Epithelial cell of proximal tubule (primary cell): ENCODE measurements at places on chromosomes 2 and 18. TPM values are rescaled to one million over a fixed set of nuclear protein-coding genes. Genes with fewer than 3 reads are reported as not detected.

GRCh38 chr2:181988154-181988924, 2.7 kb downstream of the PPP1R1C start:
- no peak for DNase-seq

DNA sequence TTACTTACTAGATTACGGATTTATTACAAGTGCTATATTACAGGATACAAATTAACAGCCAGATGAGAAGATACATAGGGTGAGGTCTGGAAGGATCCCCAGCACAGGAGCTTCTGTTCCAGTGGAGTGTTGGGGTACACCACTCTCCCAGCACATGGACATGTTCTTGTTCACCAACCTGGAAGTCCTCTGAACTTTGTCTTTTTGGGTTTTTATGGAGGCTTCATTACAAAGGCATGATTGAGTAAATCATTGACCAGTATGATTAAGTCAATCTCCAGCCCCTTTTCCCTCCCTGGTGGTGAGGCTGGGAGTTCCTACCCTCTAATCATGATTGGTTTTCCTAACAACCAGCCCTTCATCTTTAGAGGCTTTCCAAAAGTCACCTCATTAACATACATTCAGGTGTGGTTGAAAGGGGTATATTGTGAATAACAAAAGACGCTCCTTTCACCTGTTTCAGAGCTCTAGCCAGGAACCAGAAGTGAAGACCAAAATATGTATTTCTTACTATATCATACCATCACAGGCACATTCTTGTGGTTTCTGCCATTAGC, 38.3 kb downstream of the APLF start:
- no peak for DNase-seq

GRCh38 chr2:219893541-219893940, 266.1 kb downstream of the SLC4A3 start:
- DNase-seq = no peak

DNA sequence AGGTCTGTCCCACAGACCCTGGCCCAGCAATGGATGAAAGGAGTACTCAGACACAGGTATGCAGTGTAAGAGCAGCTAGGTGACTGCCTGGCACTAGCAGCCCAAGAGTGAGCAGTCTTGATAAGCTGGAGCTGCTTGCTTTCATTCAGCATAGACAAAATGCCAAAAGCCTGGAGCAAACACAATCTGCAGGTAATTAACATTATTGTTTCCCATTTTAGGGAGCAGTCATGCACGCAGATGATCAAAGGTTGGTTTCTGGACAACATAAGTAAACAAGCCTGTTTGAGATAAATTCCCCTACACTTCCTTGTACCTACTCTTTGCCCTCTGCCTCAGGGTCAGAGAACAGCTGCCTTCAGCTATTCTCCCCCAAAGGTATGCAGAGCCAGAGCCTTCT, 73.7 kb upstream of the MSTN start:
- DNase-seq = no peak

DNA sequence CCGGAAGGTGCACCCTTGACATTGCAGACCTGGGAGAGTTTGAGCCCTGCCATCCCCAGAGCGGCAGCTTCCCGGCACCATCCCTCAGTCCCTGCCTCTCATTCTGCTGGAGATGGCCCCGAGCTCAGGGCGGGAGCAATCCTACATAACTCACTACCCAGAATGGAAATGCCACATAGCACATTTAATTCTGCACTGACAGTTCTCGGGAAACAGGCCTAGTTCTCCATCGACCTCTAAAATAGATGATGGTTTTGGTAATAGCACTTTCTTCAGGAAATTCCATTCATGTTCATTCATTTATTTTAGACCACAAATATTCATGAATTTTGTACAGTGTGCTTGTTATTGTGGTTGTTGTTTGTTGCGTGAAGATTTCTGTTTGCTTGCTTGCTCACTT, 92.9 kb upstream of the SLC14A2 start:
- no peak for DNase-seq

- DNase-seq = no peak
Measured at GRCh38 chr2:1455466-1455865, 42.2 kb downstream of the TPO start.

DNA sequence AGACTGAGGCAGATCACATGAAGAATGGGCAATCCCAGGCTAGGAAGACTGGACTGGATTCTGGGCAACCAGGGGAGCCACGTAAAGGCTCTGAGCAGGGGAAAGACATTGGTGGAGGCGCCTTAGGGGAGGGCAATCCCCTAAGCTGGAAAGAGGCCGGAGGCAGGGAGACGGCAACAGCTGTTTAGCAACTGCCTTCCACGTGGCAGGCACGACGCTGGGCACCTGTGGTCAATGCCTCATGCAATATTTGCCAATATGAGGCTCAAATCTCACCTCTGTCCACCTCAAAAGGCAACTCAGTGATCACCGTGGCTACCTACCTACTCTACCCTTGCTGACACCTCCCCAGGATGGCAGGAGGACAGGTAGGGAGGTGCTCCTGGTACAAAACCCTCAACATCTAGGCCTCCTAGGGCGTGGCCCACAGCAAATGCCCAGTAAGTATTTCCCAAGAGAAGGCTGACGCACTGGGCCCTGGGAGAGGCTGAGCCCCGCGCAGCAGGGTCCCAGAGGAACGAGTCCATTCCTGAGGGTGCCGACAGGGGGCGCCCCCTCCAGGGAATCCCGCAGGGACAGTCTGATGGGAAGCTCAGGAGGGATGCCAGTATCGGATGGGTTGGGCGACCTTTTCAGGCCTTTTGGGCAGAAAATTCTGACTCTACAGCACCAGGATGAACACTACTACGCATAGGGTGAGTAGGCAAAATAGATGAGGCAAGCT, 8.9 kb downstream of the BOLA3 start:
- DNase-seq = no peak

GRCh38 chr2:201790989-201791388, 10.3 kb upstream of the ALS2 start:
- DNase-seq = no peak

DNA sequence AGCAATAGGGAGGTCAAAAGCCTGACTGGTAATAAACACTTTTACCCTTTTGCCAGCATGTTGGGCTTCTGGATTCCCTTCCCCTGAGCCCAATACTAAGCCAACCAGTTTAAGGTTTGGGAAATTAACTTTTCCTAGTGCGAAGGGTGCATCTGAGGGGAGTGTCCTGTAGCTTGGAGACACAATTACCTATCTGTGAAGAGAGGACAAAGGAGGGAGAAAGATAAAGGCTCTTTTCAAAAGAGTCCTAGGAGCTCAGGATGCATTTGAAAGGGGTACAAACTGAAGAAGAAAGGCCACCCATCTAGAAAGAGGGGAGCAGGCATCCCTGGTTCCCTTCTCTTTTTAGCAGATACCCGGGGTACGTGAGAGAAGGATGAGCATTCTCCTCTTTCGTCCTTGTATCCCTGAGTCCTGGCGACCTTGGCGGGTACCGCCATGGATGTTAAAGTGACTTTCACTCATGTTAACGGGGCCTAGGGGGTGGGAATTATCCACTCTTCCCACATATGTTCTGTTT, 25.1 kb downstream of the C18orf54 start:
- DNase-seq = no peak

DNA sequence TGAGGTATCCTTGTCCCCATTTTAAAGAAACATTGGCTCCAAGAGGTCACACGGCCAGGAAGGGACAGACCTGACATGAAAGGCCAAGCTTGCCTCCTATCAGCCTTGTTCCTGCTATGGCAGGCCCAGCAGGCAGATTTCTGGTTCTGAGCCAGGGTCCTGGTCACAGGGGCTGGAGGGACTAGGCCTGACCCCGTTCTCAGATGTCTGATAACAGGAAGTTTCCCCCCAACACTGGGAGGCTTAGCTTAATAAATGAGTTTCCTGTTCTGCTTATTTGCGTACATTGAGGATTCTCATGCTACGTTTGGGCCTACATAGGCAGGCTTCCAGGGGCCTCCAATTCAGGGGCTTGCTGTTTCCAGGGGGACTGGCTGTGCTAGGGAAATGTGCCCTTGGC, 107.8 kb upstream of the LTBP1 start:
- DNase-seq = no peak

DNA sequence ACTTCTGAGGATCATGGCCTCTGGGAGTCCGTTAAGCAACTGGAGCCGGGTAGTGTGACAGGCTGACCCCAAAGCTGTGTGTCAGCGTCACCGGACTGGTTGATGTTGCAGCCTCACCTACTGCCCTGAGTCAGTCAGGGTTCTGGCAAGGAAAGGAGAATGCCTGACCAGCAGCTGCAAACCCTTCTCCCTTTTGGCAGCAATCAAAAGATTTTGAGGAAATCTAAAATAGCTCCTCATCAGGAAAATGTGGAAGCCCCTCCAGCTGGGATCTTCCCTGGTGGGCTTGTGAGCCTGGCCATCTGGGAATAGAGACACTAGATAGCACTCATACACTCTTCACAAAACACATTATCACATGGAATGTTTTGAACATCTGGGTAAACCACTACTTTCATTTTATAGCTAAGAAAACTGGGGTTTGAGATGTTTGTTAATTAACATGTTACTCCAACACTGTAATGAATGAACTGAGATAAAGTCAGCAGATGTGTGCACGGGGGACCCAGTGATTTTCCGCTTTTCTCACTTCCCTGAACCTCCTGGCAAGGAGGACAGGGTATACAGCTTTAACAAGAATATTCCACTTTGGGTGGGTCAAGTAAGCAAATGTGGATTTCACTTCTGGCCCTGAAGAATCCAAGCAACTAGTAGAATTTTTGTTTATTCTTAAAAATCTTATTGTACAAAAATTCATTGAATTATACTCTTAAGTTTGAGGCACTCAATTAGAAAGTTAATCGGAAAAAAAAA, 24.7 kb downstream of the CLUL1 start:
- DNase-seq = no peak

GRCh38 chr18:62852851-62853250, 137.5 kb downstream of the PHLPP1 start:
- no peak for DNase-seq

GRCh38 chr2:56971383-56971974, 787.7 kb downstream of the CCDC85A start:
- no peak for DNase-seq

DNA sequence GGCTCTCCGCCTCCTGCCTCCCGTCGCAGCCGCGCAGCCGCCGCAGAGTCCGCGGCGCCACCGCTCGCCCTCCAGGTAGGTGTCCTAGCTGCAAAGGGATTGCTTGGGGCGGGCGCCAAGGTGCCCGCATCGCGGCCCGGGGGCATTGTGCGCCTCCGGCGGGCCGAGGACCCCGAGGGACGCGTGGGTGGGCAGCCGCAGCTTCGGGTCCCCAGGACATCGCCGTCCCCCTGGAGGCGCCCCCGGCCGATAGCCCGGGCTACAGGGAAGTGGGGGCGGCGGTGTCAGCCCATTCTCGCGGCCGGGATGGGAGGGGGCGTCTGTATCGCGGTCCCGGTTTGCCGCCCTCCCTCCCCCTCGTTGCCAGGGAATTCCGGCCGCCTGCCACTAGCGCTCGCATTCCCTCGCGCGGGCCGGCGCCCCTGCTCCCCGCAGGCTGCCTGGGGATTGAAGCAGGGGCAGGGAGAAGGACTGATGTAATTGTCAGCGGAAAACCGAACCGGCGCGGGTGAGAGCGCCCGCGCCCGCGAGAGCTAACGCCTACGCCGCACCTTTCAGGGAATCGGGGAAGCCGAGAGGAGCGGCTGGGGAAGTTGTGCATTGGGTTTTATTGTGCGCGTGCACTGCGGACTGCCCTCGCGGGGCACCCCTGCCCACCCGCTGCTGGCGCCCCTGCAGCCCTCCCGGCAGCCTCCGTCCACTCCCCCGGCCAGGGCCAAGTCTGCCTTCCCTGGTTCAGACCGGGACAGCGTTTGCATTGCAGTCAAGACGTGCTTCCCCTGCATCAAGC, 483 bp downstream of the OSBPL6 start:
- no peak for DNase-seq

DNA sequence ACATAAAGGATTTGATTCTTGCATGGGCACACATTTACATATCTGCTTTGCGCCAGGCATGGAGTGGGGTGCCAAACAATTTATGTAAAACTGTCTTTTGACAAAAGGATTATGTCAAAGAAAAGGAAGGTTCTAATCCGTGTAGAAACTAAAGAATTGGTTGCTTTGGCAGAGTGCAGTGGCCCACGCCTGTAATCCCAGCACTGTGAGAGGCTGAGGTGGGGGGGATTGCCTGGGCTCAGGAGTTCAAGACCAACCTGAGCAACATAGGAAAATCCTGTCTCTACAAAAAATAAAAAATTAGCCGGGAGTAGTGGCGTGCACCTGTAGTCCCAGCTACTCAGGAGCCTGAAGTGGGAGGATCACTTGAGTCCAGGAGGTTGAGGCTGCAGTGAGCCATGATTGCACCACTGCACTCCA, 1.1 kb upstream of the MTERF4 start:
- no peak for DNase-seq

GRCh38 chr2:99537910-99538485, 48.2 kb upstream of the REV1 start:
- DNase-seq = no peak

DNA sequence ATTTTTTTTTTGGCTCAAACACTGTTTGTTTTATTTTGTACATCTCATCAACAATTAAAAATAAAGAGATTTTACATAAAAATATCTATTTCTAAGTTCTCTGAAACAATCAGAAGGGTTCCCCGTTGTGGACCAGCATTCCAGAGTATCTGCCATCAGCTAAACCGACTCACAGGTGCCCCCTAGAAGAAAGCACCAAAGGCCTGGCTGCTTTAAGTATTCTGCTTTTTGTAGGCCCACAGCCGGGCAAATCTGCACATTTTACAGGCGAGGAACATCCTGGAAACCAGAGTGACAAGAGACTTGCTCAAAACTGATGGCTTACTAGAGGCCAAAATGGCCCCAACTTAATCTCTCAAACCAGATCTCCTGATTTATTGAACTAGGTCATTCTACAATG, 82.2 kb upstream of the SETBP1 start:
- DNase-seq = no peak

The AQP12B gene
- total RNA-seq = not detected in 2 replicates

The TLX2 gene
- total RNA-seq = not detected in 2 replicates

The SKOR2 gene
- not detected in 2 replicates for total RNA-seq
